A549 treated with Mapracorat at 1 μM for 4 hours (cell line): ENCODE measurements at places on chromosomes 1 and 21. TPM values are rescaled to one million over a fixed set of nuclear protein-coding genes. Genes with fewer than 3 reads are reported as not detected.

The FMN2 gene
- 3.9 to 5.4 TPM (median 4.2 TPM) in 5 replicates for total RNA-seq

The TNFRSF8 gene
- 0.09 to 0.16 TPM (median 0.13 TPM) in 5 replicates for total RNA-seq

The TMEM81 gene
- 1.3 to 3.0 TPM (median 2.1 TPM) in 5 replicates for total RNA-seq

The MYBPH gene
- 0.09 TPM in 1 of 5 replicates, not detected in the others for total RNA-seq

The TLCD4 gene
- total RNA-seq: 5.1 to 12.4 TPM (median 10.1 TPM) in 5 replicates

The MANEAL gene
- total RNA-seq: 21.1 to 25.5 TPM (median 24.9 TPM) in 5 replicates

The F13B gene
- total RNA-seq: not detected in 5 replicates

The LCA5L gene
- 1.7 to 1.9 TPM (median 1.8 TPM) in 5 replicates for total RNA-seq

The PLEKHO1 gene
- total RNA-seq: 6.6 to 8.8 TPM (median 6.9 TPM) in 5 replicates

The KCNJ6 gene
- 3.1 to 4.7 TPM (median 4.0 TPM) in 5 replicates for total RNA-seq

The ZNF362 gene
- 9.1 to 12.6 TPM (median 9.5 TPM) in 5 replicates for total RNA-seq

The ITGB2 gene
- total RNA-seq: 0.55 to 0.99 TPM (median 0.76 TPM) in 5 replicates

The SLC5A9 gene
- total RNA-seq: 0.10 TPM in 1 of 5 replicates, not detected in the others

The CCDC28B gene
- total RNA-seq: 1.8 to 2.4 TPM (median 2.0 TPM) in 5 replicates

The GPATCH4 gene
- 57.4 to 85.5 TPM (median 62.9 TPM) in 5 replicates for total RNA-seq

The BRINP3 gene
- not detected in 5 replicates for total RNA-seq

The HSD3B1 gene
- total RNA-seq: 0.27 TPM in 1 of 5 replicates, not detected in the others

The DNASE2B gene
- total RNA-seq: not detected in 5 replicates

The FAAH gene
- 0.45 to 1.00 TPM (median 0.81 TPM) in 5 replicates for total RNA-seq

The SPTA1 gene
- total RNA-seq: not detected in 5 replicates

The C1orf94 gene
- not detected in 5 replicates for total RNA-seq

The IBA57 gene
- total RNA-seq: 4.1 to 6.6 TPM (median 5.9 TPM) in 5 replicates

The LRIG2 gene
- 3.2 to 4.0 TPM (median 4.0 TPM) in 5 replicates for total RNA-seq

The LCE2B gene
- not detected in 5 replicates for total RNA-seq

The CMPK1 gene
- total RNA-seq: 56.7 to 67.5 TPM (median 60.6 TPM) in 5 replicates

The HSD11B1 gene
- total RNA-seq: 0.39 to 0.63 TPM (median 0.43 TPM) in 5 replicates

The PTAFR gene
- total RNA-seq: 0.09 to 0.24 TPM (median 0.18 TPM) in 5 replicates
